Glomerular endothelial cell (primary cell): ENCODE measurements at places on chromosomes 1 and 21. TPM values are rescaled to one million over a fixed set of nuclear protein-coding genes. Genes with fewer than 3 reads are reported as not detected.

DNA sequence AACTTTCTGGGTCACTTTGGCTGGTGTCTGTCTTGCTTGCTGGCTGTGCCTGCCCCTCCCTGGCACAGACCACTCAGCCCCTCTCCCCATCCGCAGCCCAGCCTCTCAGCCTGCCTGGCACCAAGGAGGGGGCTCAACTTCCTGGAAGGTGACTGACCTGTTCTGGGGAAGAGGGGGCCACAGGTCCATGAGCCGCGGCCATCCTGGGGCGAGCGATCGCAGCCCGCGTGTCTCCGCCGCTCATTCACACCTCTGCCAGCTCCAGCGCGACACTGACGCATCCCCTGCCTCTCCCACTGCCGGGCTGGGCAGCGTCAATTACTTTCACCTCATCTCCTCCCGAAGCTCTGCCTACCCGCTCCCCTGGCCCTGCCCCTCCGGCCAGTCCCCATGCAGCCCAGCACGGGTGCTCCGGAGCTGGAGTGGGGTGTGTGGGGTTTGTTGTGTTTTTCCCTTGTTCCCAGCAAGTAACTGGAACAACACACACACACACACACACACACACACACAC lies 14.3 kb downstream of the SLC6A9 start:
- DNase-seq = no peak

Gene SOX13
- 11.2 and 31.1 TPM in 2 replicates for total RNA-seq

GRCh38 chr1:13513063-13513894 lies 524 bp downstream of the LRRC38 start:
- no peak for DNase-seq

GRCh38 chr1:168483539-168483938 lies 60.3 kb downstream of the XCL2 start:
- DNase-seq = no peak

Gene FAM151A
- not detected in 2 replicates for total RNA-seq

- DNase-seq = no peak
These were observed 720.4 kb upstream of the ADGRL4 start for GRCh38 chr1:79726911-79727310.

- DNase-seq = no peak
These were observed 37.4 kb upstream of the ZBTB40 start for GRCh38 chr1:22414244-22414751.

Gene RABGAP1L
- total RNA-seq = 26.6 and 29.5 TPM in 2 replicates

Gene GNAT2
- not detected in 2 replicates for total RNA-seq

Gene C1orf53
- 0.34 and 3.1 TPM in 2 replicates for total RNA-seq

- no peak for DNase-seq
These were observed 90.9 kb upstream of the SLC44A3 start for GRCh38 chr1:94729267-94729666.

Gene RGS4
- 99.0 and 351 TPM in 2 replicates for total RNA-seq

GRCh38 chr1:185578293-185578692 lies 155.9 kb upstream of the HMCN1 start:
- no peak for DNase-seq
